ENCODE measurements at places on chromosomes 5 and 9.

DNA sequence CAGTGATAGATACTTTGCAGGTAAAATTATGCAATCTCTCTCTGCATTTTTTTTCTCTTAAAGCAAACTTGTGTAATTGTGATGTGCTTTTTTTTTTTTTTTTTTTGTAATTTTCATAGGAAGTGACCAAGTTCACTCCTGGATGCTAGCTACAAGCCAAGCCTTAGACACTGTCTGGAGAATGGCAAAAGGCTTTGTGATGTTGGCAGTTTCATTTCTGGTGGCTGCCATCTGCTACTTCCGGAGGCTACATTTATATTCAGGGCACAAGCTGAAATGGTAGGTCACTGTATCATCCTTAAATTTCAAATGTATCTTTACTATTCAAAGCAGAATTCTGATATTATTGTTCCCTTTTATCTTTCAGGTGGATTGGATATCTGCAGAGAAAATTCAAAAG is 19.3 kb downstream of the OTULINL start:
- DNase-seq, result no peak

DNA sequence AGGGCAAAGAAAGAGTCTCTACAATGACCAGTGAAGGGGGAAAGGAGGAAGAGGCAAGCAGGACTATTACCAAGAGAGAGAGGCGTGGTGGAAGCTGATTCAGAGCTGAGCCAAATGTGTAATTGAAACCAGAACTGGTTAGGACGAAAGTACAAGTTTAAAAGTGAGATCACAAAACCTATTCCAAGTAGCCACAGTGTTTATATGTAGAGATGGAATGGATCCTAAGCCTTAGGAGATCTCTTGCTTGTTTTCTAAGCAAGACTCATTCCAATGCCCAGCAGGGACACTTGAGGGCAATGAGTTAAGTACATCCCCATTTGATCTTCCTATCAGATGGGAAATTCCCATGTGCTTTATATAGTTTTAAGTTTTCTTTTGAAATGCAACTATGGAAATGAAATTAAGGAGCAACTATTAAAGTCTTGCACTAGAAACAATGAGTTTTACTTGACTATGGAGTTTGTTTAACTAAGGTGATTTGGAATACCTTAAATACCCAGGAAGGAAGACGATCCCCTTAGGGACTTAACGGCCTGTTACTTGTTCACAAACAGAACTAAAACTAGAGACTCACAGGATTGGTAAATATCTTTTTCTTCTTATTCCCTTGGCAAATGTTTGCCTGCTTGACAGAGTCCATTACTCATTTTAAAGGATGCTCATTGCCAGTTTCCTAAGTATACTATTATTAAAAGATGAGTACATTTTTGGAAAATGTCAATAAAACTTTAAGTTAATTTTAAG is 51.1 kb upstream of the SNX2 start:
- peak; percentile 18 for DNase-seq

DNA sequence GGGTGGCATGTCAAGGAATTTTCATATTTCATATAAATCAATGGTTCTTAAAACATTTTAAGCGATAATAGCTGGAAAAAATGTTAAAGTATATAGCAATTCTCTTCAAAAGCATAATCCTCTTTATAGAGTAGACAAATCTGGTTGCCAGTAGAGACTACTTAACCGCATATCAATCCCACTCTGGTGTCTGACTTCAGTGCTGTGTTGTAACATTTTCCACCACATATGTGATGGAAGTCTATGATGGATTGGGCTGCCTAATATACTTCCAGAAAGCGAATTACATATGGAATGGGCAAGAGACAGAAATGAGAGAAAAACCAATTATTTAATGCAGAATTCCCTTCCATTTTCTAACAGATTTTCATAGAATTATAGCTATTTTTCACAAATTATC is 54.3 kb downstream of the FBN2 start:
- no peak for DNase-seq

GRCh38 chr9:70030156-70030555 is 13.5 kb upstream of the MAMDC2 start:
- DNase-seq, result no peak

DNA sequence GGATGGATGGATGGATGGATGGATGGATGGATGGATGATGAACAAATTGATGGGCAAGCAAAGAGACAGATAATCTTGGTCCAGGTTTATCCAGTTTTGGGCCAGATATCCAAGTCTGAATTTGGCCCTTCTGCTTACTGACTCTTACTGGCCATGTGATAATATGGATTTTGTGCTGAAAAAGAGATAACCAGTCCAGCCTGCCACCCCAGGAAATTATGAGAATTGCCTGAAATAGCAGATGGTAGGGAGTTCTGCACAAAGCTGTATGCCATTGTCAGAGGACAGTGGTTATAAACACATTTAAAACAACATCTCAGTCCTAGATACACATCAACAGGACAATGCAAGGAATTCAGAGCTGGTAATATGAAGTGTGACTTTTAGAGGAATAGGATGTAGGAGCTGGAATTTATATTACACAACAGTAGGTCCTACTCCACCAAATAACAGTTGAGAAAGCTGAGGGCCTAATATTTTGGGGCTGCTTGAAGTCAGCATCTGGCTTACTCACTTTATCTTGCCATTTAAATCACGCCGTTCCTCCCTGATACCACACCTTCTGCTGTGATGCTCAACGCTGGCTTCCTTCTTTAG is 9.0 kb upstream of the FAT2 start:
- no peak for DNase-seq

DNA sequence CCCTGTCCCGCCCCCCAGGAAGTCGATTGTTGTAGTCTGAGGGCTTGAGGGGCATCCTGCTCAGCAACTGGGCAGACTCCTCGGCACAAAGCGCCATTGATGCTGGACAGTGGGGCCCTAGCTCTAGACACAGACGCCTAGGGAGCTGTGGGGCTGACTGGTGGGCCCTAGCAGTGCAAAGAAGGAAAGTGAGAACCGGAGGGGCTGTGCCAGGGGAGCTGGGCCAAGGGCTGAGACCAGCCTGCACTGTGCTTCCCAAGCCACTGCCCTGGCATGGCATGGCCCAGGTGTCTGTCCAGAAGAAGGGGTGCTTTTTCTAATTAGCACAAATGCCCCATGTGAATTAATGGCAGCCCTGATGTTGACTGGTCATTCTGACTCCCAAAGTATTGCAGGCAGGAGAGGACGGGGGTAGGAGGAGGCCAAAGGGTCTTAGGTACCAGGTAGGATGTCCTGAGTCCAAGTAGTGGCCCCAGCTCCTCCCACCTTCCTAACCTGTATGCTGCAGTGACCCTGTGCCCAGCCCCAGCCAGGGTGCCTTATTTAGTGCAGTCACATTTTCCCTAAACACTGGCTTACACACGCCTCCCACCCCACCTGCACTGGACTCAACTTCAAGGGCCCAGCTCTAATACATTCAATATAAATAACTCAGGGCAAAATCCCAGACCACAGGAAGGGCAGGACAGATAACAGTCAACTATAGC is 15.9 kb downstream of the TCF7 start:
- no peak for DNase-seq

GRCh38 chr5:83924891-83925290 is 204.2 kb upstream of the HAPLN1 start:
- no peak for DNase-seq

GRCh38 chr9:133727277-133727875 is 10.8 kb downstream of the SARDH start:
- no peak for DNase-seq

DNA sequence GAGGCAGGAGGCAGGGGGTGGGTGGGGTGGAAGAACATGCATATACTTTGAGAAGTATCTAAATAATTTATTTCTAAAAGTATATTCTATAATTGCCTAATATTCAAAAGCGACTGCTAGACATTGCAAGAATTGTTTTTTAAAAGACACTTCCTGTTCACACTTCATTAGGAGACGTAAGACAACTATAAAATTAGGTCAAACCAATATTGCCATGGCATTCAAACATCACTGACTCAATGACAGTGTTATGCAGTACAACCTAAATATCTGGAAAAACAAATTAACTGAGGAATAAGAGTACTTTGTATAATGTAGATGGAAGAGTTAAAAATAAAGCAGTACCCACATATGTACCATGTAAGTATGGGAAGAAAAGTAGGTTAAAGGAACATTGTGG is 4.5 kb downstream of the CCNH start:
- DNase-seq, result no peak

DNA sequence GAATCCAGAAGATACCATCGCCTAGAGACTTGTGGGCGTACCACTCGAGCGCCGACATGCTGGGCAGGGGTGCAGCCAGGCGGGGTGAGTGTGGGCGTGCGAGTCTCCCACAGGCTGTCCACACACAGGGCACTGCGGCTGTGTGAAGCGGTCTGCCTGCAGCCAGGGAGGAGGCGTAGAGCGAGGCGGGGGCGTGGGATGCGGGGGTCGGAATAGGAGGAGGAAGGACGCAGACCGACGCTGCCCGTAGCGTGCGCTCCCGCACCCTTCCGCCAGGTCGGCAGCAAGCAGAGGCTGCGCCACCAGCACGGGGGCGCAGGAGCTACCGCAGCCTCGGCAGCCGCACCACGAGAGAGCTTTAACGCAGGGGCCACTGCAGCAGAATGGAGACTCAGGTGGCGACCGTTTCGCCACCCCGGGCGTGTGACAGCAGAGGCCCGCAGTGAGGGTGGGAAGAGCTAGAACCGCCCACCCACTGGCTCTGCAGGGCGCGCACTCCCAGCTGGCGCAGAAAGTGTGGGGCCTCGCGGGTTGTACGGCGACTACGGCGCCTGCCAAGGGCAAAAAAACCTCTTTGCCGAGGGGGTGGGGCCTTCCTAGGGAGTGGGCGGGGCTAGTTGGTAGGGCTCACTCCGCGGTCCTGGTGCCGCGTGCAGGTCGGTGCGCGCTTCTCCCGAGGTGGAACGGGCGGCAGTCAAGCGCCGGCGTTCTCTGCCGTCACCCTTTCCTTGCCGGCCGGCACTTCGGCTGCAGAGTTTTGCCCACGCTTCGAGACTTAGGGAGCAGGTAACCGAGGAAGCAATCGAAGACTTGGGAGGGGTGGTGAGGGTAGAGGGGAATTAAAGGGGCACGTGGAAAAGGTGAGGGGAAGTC is at the start of the genes MBLAC2 and POLR3G:
Gene MBLAC2, minus strand, starts transcription at position 537 of the 873 bp plus-strand sequence. Its CDS starts 479 bp downstream, at position 58.
Gene POLR3G, plus strand, starts transcription at position 630 of the 873 bp plus-strand sequence. CDS start 10,704 bp downstream, outside the sequence.
- peak; percentile 89 for DNase-seq

DNA sequence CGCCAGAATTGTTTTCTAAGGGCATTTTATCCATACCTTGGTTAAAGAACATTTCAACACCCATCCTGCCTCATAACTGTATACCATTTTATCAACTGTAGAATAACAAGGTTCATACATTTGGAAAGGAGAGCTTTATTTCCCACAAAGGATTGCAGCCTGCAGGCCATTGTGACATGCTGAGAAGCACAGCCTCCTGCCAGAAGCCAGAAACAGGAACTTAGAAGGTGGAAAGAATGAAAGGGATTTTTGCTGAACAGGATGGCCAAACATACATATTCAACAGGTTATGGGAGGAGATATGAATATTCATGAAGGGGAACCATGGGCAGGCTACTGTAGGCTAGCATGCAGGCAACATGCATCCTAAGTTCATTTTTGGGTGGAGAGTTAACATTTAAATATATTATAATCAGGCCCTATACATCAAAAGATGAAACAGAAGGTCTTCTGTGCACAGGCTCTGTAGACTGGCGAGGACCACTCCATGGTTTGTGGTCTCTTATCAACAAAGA is 59.9 kb upstream of the DIRAS2 start:
- DNase-seq, result no peak

DNA sequence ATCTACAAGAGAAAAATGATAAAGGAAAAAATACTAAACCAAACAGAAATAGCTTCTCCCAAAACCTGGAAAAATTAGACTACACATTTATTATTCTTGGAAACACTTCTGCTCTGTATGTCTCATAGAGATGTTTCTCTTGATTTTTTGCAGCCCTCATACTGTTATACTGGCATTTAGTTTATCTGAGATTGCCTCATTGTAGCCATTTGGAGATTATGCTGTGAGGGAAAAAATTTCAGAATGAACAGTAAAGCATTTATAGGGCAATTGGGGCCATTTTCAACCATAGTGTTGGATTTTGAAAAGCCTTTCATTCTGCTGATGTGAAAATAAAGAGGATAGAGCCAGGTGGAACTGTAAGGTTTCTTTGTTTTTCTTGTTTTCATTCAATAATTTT is 441.8 kb upstream of the RIOK2 start:
- no peak for DNase-seq

DNA sequence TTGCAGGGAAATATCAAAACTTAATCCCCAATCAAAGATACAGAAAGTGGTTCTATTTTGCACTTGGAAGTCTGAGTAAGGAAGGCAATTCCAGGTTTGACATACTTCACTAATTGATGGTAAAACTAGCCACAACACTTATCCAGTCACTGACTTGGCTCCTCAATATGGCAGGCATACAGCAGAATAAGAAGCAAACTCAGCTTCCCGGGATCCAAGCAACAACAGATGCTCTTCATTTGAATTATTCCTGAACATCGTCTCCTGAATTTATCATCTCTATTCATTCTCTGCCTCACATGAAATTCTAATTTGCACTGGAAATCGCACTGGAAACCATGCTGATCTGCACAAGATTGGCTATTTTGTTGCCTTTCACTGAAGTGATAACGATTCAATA is 629.6 kb downstream of the PRELID2 start:
- no peak for DNase-seq

- no peak for DNase-seq
Observed at GRCh38 chr5:159340511-159340910, 10.2 kb upstream of the IL12B start.

- no peak for DNase-seq
Observed at GRCh38 chr9:104944871-104945270, 16.9 kb upstream of the ABCA1 start.

GRCh38 chr9:114602620-114603019 is 8.5 kb upstream of the TMEM268 start:
- no peak for DNase-seq

DNA sequence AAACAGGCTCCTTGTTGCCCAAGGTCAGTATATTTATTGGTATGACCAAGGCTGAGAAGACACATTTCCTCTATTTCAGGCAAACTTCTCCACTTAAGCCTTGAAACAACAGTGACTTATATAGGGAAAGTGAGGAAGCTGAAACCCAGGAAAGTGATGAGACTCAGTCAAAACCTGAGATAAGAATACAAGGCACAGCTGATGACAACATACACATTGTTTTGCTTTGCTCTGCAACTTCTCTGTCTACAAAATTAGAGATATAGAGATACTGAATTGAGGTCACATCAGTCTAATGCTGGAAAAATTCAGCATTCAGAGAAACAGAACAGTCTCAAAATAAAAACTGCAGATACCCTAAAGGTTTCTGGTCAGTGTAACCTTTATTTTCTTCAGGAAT is 586.1 kb downstream of the DNAH5 start:
- DNase-seq, result no peak

- DNase-seq, result no peak
Observed at GRCh38 chr5:95925378-95925744, 36.3 kb downstream of the ELL2 start.

DNA sequence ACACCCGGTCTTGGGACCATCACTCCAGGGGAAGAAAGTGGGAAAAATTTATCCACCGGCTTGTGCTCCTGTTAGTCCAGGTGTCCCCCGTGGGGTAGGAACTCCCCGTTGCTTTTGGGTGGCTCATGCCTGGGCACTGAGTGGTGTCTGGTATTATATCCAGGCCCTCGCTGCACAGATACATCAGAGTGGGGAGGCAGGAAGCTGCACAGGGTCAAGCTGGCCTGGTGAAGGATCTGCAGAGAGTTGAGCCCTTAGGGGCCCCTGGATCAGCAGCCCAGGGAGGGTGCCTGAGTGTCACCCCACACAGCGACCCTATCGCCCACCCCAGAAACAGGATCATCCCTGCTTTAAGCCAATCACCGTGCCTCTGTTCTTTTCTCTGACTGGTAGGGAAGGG is 24.4 kb upstream of the COL5A1 start:
- no peak for DNase-seq

- DNase-seq, result no peak
Observed at GRCh38 chr9:108663422-108663821, 192.4 kb downstream of the ACTL7B start.

All from T-helper 2 cell treated with Interferon-gamma antibody and Interleukin-4, amounts not matched to agents 5 μg/mL and 100 μg/mL, for 36 hours (primary cell).